Smooth muscle cell of the umbilical artery (primary cell): ENCODE measurements at places on chromosomes 1 and 21. TPM values are rescaled to one million over a fixed set of nuclear protein-coding genes. Genes with fewer than 3 reads are reported as not detected.

The TXLNA gene
- total RNA-seq: 73.9 and 85.5 TPM in 2 replicates

The KRTAP20-1 gene
- not detected in 2 replicates for total RNA-seq

The TMEM82 gene
- total RNA-seq: not detected in 2 replicates

The HPDL gene
- 0.59 and 1.4 TPM in 2 replicates for total RNA-seq

The HES3 gene
- not detected in 2 replicates for total RNA-seq

The ELAPOR1 gene
- total RNA-seq: 0.23 and 0.89 TPM in 2 replicates

The S100A1 gene
- under 0.01 TPM in 1 of 2 replicates, not detected in the other for total RNA-seq

The OR2T11 gene
- not detected in 2 replicates for total RNA-seq

The CLCA1 gene
- total RNA-seq: not detected in 2 replicates

The ARMH1 gene
- 0.59 and 1.2 TPM in 2 replicates for total RNA-seq

The CHRM3 gene
- 0.59 and 2.8 TPM in 2 replicates for total RNA-seq

The CD1E gene
- total RNA-seq: not detected in 2 replicates

The OR2G3 gene
- not detected in 2 replicates for total RNA-seq

The MCM3AP gene
- total RNA-seq: 73.0 and 129 TPM in 2 replicates

The CYP4Z1 gene
- not detected in 2 replicates for total RNA-seq
